ENCODE measurements at places on chromosomes 5 and 9. TPM values are rescaled to one million over a fixed set of nuclear protein-coding genes. Genes with fewer than 3 reads are reported as not detected.

GRCh38 chr9:109602987-109603386, 104.9 kb upstream of the PTPN3 start:
- no peak for DNase-seq

DNA sequence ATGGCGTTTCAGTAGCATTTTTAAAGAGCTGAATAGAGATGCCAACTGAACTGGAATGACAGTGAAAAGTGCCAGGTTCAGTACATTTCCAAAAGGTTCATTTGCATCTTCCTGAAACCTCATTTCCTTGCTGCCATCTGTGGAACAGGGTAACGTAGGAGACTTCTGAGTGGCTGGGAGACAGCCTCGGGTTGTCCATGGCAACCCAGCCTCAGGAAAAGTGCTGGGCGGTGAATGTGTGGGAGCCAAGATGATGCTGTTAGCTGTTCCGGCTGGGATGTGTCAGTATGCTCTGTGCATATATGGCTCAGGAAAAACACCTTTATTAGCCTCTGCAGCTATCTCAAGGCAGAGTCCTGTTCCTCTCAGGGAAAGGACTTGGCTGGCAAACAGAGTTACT, 87.5 kb downstream of the KLHL3 start:
- no peak for DNase-seq

- no peak for DNase-seq
Observed at GRCh38 chr9:76684213-76684612, 80.0 kb upstream of the PCA3 start.

- DNase-seq = no peak
Observed at GRCh38 chr9:121313458-121314152, 45.6 kb downstream of the GSN start.

DNA sequence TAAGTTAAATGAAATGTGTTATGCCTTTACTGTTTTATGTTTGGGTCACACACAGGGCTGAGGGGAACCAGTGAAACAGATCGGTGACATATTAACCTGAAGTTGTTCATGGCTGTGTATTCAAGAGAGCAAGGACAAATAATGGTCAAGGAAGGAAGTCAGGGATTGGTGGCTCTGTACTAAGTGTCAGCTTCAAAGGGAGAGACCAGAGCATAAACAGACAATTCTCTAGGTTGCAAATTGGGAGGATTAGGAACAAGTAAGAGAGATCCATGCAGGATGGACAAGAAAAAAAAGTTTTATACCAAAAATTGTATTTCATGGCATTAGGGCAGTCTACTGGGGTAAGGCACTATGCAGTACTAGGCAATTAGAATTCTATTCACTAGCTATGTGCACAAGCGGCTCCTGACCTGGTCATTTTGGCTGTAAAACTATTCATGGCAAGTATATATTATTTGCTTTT, 156.3 kb downstream of the PLPPR1 start:
- DNase-seq = no peak

DNA sequence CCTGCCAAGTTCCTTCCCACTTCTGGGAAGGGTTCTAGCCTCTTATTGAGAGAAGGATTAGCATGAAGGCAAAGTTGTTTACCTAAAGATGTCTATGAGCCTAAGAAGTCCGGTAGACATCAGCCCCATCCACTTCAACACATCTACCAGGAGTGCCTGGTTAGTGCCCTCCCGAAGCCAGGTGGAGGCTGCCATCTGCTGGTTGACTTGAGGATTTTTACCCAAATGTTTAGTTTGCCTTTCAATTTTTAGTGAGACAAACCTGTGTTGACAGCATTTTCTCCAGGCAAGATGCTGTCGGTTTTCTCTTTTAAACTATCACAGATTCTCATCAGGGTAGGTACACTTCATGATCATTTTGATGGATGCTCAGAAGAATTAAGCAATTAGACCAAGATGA, 83.6 kb upstream of the TNFSF8 start:
- DNase-seq = peak; percentile 46

DNA sequence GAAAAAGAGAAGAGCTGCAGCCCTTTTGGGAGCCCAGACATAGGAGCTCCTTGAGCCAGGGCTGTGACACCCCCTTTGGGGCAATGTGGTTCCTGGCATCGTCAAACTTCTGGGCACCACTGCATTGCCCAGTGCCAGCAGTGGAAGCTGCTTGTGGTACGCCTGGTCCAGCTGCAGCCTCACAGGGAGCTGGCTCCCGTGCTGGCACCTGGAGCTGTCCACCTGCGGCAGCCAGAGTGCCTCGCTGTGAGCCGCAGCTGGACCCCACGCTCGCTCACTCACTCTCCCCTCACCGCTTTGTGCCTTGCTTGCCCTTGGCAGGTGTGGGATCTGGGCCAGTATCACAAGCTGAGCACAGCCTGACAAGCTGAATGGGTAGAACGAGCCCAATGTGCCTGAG, 1150.8 kb upstream of the CDH6 start:
- DNase-seq = no peak

The GABRP gene
- not detected for total RNA-seq

DNA sequence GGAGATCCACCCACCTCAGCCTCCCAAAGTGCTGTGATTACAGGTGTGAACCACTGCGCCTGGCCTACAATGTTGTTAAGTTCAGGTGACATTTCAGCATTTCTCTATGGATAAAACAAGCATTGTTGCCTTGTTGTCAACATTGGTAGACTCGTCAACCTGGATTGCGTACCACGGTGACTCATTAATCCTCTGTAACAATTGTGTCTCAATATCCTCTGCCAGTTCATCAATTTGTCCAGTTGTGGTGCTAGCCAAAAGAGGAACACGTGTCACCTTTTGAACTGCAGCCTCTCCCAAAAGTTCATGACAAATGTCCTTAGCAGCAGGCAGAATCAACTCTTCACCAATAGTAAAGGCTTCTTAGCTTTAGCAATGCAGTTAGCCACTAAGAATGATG, 46.3 kb upstream of the LARP1 start:
- no peak for DNase-seq

GRCh38 chr5:96789794-96790330, 17.9 kb downstream of the ERAP1 start:
- DNase-seq = no peak

DNA sequence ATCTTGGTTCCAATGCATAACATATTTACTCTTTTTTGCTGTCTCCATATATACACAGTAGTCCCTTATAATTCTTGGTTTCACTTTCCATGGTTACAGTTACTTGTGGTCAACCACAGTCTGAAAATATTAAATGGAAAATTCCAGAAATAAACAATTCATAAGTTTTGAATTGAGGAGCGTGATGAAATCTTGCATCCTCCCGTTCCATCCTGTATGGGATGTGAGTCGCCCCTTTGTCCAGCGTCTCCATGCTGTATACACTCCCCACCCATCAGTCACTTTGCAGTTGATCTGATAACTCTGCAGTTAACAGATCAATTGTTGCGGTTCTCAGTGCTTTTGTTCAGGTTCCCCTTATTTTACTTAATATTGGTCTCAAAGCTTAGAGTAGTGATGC, 11.5 kb upstream of the FAF2 start:
- no peak for DNase-seq

- DNase-seq = no peak
Observed at GRCh38 chr5:157903117-157903450, 44.1 kb upstream of the CLINT1 start.

- DNase-seq = no peak
Observed at GRCh38 chr9:107142896-107143603, 140.0 kb upstream of the RAD23B start.

The PLCXD3 gene
- total RNA-seq = not detected

DNA sequence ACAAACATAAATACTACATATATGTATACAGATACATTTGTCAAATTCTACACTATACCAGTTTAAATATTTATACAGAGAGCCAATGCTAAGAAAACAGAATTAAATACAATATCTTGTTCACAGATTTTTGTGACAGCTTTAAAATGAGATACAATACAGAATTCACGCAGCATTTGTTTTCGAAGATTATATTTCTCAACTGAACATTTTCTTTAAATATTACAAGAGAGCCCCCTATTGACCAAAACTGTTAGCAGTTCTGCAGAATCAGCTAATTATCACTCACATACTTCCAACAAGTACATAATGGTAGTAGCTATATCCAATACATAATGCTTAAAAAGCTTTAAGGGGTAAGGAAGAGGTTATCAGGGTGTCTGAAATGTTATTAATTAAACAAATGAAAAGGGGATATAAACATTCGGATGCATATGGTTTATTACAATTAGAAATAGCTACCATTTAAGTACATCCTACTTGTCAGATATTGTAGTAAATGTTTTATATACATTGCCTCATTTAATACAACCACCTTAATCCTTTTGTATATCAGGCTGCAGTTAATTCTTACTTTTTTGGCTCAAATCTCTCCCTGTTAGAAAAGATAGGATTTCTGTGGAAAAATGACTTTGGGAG, 31.7 kb downstream of the ZDHHC21 start:
- DNase-seq = no peak

DNA sequence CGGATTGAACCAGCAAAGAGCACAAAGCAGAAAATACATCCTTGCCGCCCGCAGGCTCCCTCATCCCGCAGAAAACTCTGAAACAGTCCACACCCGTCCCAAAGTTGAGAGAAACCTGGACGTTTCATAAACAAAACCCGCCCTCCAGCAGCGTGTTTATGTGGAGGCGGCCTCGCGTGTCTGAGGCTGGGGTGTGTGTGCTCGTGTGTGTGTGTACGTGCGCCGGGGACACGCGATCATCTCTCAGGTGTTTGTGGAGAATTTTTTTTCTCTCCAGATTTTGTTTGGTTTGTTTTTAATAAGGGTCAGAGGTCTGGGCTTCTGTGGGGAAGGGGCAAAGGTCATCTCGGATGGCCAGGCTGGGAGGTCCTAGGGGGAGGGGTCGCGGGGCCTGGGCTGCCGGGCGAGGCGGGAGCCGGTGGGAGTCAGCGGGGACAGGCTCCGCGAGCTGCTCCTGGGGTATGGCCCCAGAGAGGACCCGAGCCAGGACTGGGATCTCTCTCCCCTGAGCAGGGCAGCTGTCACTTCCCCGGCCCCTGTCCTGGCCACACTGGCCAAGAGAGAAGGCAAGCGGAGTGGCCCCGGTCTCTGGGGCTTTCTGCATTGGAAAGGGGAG, 206.4 kb downstream of the C9orf50 start:
- DNase-seq = no peak

- DNase-seq = no peak
Observed at GRCh38 chr5:3993856-3994473, 398.3 kb downstream of the IRX1 start.

- peak; percentile 52 for DNase-seq
Observed at GRCh38 chr5:69007726-69008368, 86.0 kb upstream of the SLC30A5 start.

GRCh38 chr5:154878642-154879335, 20.4 kb downstream of the CNOT8 start:
- no peak for DNase-seq

The WDR38 gene
- not detected for total RNA-seq

DNA sequence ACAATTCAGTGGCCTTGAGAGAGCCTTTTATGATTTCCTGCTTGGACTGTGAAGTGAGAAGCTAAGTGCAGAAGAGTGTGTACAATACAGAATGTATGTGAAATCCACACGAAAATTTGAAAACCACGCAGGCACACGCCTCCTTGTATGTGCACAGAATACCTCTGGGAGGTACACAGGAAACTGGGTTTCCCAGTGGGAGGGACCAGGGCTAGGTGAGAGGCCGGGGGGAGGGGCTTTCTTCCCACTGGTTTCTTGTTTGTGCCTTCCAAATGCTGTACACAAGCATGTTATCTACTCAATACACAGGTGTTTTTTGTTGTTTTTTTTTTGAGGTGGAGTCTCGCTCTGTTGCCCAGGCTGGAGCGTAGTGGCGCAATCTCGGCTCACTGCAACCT, 16.1 kb downstream of the C9orf50 start:
- DNase-seq = no peak

The ENTPD2 gene
- total RNA-seq = not detected

The OR1Q1 gene
- not detected for total RNA-seq

The SYK gene
- 222 TPM for total RNA-seq

The ZNF658 gene
- total RNA-seq = 4.7 TPM

The SLC25A48 gene
- total RNA-seq = not detected

DNA sequence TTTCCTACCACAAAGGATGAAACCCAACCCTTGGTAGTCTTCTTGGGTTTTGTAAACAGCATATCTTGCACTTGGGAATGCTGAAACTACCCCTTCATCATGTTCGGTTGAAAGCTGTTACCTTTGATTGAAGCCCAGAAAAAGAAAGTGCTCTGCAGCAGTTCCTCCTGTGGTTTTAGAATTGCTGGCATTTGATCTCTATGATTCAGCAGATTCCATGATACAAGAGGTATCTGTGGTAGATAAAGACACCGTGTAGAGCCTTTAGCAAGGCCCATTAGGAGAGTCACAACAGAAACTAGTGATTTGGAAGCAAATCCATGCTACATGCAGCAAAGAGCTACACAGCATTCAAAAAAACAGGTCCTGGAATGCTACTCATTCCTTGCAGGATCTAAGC, 557.0 kb downstream of the TLE1 start:
- no peak for DNase-seq

GRCh38 chr9:127568618-127568970, 43.5 kb upstream of the STXBP1 start:
- no peak for DNase-seq

- DNase-seq = no peak
Observed at GRCh38 chr5:105034401-105034763, 1471.8 kb upstream of the NUDT12 start.

- no peak for DNase-seq
Observed at GRCh38 chr5:149310947-149311658, 34.2 kb upstream of the GRPEL2 start.

DNA sequence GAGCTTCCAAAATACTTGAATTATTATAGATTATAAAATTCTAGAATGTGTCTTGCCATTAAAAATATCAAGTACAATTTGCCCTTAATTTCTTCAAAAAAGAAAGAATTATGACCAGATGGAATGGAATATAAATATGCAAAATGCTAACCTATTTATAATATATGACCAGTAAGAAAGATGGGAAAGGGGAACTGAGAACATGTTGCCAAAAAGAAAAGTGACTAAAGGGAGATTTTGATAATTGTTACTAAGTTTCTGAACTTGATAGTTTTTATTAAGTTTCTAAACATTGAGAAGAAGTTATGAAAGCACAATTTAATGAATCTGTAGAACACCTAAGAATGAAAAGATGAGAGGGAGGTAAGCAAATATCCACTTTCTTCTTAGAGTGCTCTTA, 188.4 kb upstream of the NR4A3 start:
- DNase-seq = no peak

GRCh38 chr5:55638455-55638854, 73.7 kb downstream of the SLC38A9 start:
- DNase-seq = no peak

The C9orf43 gene
- 0.76 TPM for total RNA-seq

The TRAF2 gene
- total RNA-seq = 58.2 TPM
